ENCODE measurements at places on chromosomes 3 and 15.

- DNase-seq, result no peak
Measured at GRCh38 chr3:13452490-13453335, 27.4 kb upstream of the HDAC11 start.

DNA sequence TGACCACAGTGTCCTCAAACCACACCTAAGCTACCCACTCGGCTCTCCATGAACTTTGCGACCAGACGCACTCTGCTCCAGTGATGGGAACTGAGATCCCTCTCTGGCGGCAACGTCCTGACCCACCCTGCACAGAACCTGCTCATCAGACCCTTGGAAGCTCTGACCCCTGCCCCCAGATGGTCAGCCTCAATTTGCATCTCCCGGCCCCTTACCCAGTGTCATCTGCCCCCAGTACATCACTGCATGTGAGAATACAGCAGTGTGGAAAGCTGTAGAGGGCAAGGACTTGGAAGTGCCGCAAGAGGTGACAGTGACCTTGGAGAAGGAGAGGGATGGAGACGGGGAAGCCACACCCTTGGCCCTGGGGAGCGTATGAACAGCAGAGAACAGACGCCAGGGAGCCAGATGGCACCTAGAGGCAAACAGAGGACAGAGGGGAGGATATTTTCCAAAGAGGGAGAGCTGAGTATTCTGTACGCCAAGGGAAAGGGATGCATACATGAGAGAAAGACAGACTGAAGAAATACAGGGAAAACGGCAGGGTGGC, 192.0 kb downstream of the XXYLT1 start:
- DNase-seq, result no peak

- DNase-seq, result no peak
Measured at GRCh38 chr3:19365471-19365870, 217.2 kb downstream of the KCNH8 start.

- DNase-seq, result no peak
Measured at GRCh38 chr3:129549006-129549800, 6.2 kb downstream of the H1-8 start.

DNA sequence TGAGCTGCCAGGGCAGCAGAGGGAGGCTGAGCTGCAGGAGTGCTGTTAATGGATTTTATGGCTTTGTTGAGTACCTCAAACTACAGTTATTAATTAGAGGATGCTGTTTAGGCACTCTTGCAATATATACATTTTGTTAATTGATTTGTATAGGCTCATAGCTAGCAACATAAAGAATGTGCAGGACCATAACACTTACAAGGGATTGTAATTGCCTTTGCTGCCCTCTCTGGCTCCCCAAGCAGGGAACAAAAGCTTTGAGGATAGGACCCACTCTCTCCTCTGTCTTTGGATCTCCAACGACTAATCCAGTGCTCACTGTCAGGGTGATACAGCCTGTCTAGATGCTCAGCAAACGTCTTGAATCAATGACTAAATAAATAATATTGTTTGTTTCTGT, 1.2 kb upstream of the CLSTN2 start:
- no peak for DNase-seq

DNA sequence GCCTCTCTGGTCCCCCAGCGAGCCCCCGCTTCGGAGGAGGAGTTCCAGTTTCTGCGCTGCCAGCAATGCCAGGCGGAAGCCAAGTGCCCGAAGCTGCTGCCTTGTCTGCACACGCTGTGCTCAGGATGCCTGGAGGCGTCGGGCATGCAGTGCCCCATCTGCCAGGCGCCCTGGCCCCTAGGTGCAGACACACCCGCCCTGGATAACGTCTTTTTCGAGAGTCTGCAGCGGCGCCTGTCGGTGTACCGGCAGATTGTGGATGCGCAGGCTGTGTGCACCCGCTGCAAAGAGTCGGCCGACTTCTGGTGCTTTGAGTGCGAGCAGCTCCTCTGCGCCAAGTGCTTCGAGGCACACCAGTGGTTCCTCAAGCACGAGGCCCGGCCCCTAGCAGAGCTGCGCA, 3.5 kb downstream of the PML start:
- DNase-seq, result no peak

GRCh38 chr3:150635526-150635925, 32.4 kb downstream of the SELENOT start:
- DNase-seq, result no peak

- DNase-seq, result no peak
Measured at GRCh38 chr15:99134317-99134821, 29.5 kb downstream of the SYNM start.

DNA sequence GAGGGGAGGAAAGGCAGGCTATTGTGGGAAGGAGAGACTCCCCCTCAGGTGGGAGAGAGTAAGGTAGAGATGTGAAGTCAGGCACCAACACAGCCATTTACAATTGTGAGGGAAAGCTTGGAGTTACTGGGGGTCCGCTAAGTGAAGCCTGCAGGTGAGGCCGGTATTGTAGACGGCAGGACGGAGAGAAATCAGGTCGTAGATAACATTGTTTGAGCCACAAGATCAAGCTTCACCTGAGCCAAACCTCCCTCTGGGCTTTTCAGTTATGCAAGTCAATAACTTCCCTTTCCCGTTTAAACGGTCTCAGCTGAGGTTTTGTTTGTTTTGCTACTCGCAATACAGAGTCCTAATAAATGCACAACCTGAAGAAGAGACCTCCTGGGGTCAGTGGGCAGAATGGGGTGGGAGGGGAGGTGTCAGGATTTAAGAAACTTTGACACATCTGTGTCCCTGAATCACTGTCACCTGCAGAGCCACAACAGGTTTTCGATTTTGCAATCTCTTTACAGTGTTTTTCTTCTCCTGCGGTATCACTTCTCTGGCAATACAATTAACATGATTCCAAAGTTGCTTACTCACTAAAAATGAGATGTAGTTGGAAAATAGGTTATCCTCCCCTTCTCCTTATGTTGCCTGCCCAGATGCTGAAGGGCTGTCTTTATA, 72.0 kb upstream of the GLCE start:
- peak; percentile 38 for DNase-seq

- no peak for DNase-seq
Measured at GRCh38 chr15:32818758-32819447, 101.1 kb downstream of the GREM1 start.

GRCh38 chr3:170780955-170781354, 89.0 kb downstream of the RPL22L1 start:
- DNase-seq, result no peak

- no peak for DNase-seq
Measured at GRCh38 chr15:98604983-98605382, 43.4 kb upstream of the IGF1R start.

DNA sequence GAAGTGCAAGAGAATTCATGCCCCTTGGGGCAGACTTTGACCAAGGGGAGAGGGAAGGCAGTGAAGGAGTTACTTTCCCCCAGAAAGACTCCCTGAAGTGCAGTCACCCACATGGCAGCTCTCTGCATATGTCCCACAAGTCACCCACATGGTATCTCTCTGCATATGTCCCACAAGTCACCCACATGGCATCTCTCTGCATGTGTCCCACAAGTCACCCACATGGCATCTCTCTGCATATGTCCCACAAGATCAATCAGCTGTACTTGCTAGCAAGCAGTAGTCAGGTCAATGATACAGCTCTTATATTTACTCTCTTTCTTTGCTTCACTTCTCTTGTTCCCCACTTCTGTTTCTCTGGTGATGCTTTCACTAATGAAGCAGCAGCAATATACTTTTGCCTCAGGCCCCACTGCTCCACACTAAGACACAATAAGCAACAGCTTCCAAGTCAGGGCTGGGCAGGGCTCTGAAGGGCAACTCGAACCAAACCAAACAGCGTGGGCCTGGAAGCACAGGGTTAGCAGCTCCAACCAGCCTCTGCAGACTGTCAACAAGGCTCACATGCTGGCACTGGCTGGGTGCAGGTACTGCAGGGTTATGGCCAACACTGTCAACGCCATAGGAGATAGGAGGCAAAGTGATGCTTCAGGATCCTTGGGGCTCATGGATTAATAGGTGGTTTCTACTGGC, 46.7 kb downstream of the THBS1 start:
- DNase-seq, result no peak

- DNase-seq, result no peak
Measured at GRCh38 chr3:46900007-46900292, 22.4 kb downstream of the PTH1R start.

- DNase-seq, result no peak
Measured at GRCh38 chr3:194960446-194961032, 274.9 kb downstream of the FAM43A start.

GRCh38 chr3:150729682-150730360, 26.1 kb upstream of the ERICH6 start:
- DNase-seq, result no peak

GRCh38 chr15:47352217-47352616, 365.1 kb upstream of the SEMA6D start:
- DNase-seq, result no peak

GRCh38 chr3:187804745-187805121, 59.5 kb upstream of the BCL6 start:
- no peak for DNase-seq

- DNase-seq, result no peak
Measured at GRCh38 chr3:45477041-45477725, 88.8 kb downstream of the LARS2 start.

GRCh38 chr3:71089271-71089847, 494.2 kb downstream of the FOXP1 start:
- DNase-seq, result no peak

- DNase-seq, result no peak
Measured at GRCh38 chr15:64209680-64210334, 47.0 kb upstream of the PPIB start.

- DNase-seq, result no peak
Measured at GRCh38 chr3:13217736-13218540, 144.7 kb upstream of the IQSEC1 start.

DNA sequence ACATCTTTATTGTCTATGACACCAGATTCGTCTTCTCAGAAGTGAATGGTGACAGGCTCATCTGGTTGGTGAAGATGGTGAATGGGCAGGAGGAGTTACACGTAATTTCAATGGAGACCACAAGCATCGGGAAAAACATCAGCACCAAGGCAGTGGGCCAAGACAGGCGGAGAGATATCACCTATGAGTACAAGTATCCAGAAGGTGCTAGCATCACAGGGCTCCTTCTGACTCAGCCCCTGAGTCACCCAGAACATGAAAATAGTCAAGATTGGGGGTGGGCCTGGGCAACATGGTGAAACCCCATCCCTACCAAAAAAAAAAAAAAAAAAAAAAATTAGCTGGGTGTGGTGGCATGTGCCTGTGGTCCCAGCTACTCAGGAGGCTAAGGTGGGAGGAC, 32.6 kb downstream of the TGM4 start:
- DNase-seq, result no peak

DNA sequence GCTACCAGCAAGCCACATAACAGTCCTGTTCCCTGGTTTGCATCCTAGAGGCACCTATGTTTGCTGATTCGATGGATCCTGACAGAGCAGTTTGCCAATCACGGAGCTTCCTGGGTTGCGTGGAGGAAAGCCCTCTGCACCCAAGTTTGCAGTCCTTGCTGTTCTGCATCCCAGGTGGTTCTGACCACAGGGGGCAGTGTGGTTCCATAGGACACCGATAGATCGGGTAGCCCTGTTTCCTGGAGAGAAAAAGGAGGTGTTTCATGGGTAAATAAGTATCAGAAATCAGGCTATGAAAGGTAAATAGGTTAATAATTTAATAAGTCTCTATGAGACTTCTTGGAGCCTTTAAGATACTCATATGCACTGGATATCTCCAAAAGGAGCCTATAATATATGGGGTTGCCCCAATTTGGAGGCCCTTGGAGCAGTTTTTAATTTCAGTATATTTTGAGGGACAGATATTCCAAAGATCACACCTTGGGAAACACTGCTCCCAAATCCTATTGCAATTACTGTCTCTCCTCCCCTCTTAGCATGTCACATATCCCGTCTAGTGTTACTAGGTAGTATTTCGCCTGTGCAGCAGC, 194.6 kb upstream of the TPM1 start:
- DNase-seq, result peak; percentile 83

DNA sequence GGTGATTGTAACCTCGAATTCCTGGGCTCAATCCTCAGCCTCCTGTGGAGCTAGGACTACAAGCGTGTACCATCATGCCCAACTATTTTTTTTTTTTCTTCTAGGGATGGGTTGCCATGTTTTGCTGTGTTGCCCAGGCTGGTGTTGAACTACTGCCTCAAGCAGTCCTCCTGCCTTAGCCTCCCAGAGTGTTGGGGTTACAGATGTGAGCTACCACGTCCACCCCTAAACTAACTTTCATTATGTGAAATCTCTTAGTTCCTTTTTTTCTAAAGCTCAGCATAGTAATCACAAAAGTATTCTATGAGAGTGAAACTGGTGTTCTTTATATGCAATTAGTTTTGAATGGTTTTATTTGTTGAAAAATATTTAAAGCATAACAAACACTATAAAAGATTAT, 92.1 kb downstream of the XRN1 start:
- DNase-seq, result no peak

DNA sequence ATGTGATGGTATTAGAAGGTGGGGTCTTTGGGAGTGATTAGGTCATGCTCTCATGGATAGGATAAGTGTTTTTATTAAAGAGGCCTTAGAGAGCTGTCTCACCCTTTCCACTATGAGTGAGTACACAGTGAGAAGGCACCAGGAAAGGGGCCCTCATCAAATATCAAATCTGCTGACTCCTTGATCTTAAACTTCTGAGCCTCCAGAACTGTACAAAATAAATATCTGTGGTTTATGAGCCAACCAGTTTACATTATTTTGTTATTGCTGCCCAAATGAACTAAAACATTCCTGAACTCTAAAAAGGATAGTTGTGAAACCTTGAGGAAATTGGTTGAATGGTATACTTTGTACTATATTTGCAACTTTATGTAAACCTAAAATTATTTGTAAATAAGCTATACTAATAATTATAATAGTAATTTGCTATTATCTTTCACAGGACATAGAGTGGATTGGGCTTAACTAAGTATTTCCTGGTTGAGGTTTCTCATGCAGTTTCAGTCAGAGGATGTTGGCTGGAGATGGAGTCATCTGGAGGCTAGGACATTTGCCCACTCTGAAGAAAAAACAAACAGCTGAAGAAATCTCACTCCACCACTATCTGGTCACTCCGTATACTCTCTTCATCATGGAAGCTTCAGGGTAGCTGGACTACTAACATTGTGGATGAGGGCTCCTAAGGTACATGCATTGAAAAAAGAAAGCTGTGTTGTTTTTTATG, 1068.6 kb upstream of the CADM2 start:
- DNase-seq, result no peak

GRCh38 chr3:185225523-185225922, 28.3 kb downstream of the EHHADH start:
- DNase-seq, result no peak

GRCh38 chr3:52494886-52495495, at the start of gene STAB1:
TSS of gene STAB1 (plus strand) at chr3:52495338. CDS start at chr3:52495414, 76 bp downstream.
- DNase-seq, result no peak

DNA sequence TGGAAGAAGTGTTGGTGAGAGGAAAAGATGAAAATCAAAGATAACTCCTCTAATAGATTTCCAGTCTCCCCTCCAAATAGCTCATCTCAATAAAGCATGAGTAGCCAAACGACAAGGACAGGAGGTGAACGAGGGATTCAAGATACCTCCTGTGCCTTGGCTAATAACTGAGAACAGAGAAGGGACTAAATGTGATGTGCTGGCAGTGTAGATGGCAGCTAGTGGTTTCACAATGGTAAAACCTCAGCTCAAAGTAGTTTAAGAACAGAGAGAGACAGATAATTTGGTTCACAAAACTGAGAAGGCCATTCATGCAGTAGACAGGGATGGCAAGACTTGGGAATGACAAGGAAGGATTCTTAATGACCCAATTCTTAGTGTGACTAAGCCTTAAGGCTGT, 292.6 kb downstream of the EFHB start:
- DNase-seq, result no peak

Data from H9 (cell line).